ENCODE measurements at places on chromosomes 1 and 21. TPM values are rescaled to one million over a fixed set of nuclear protein-coding genes. Genes with fewer than 3 reads are reported as not detected.

The PLPP3 gene
- 4.9 TPM for total RNA-seq

The TMPRSS15 gene
- not detected for total RNA-seq

The C1orf56 gene
- total RNA-seq = 3.0 TPM

The DMBX1 gene
- total RNA-seq = not detected

The ECM1 gene
- 6.0 TPM for total RNA-seq

The PROX1 gene
- 0.88 TPM for total RNA-seq

- DNase-seq = no peak
Measured at GRCh38 chr1:28456078-28456477, 49.8 kb upstream of the RCC1 start.

GRCh38 chr1:47708658-47709018 is 270.8 kb downstream of the FOXD2 start:
- no peak for DNase-seq

- no peak for DNase-seq
Measured at GRCh38 chr1:33231166-33231565, 25.1 kb upstream of the ZNF362 start.

- DNase-seq = no peak
Measured at GRCh38 chr1:165486663-165487062, 41.7 kb upstream of the RXRG start.

DNA sequence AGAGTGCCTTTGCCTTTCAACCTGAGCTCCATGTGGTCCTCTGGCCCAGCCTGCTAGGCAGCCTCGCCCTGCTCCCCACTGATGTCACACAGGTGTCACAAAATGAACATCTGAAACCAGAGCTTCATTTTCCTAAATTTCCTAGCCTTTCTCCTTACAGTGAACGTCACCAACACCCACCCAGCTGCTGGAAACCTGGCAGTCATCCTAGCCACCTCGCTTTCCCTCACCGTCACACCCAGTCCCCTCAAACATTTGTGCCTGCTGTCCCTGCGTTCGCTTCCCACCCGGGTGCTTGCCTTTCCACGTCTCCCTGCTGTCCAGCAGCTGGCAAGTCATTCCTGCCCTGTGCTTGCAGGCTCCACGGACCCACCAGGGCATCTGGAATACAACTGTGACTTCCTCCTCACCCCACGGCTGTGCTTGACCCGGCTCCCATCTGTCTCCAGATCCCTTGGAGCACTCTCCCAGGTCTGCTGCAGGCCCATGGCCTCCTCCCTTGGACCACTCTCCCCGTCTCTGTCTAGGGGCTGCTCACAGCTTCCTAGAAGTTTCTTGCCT is 23.5 kb downstream of the ADARB1 start:
- DNase-seq = no peak

All from kidney epithelial cell (primary cell).